Lung microvascular endothelial cell (primary cell): ENCODE measurements at places on chromosomes 11 and 22. TPM values are rescaled to one million over a fixed set of nuclear protein-coding genes. Genes with fewer than 3 reads are reported as not detected.

- DNase-seq: no peak
Observed at GRCh38 chr22:35008213-35008612, 57.7 kb upstream of the ISX start.

- no peak for DNase-seq
Observed at GRCh38 chr11:78722786-78723185, 148.1 kb upstream of the NARS2 start.

DNA sequence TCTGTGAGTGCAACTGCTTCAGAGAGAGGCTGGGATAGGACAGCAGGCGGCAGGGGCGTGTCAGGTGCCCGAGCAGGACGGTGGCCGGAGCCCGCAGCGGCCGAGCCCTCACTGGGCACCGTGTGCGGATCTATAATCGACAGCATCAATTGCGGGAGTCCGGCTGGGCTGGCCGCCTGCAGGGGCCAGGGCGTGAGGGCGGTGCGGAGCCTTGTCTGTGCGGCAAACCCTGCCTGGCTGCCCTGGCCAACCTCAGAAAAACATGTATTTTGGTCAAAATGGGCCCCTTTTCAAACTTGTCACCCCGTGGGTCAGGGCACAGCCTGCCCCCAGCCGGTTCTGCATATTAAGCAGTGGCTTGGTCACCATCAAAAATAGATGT lies 91.3 kb upstream of the KCNQ1OT1 start:
- DNase-seq: no peak

DNA sequence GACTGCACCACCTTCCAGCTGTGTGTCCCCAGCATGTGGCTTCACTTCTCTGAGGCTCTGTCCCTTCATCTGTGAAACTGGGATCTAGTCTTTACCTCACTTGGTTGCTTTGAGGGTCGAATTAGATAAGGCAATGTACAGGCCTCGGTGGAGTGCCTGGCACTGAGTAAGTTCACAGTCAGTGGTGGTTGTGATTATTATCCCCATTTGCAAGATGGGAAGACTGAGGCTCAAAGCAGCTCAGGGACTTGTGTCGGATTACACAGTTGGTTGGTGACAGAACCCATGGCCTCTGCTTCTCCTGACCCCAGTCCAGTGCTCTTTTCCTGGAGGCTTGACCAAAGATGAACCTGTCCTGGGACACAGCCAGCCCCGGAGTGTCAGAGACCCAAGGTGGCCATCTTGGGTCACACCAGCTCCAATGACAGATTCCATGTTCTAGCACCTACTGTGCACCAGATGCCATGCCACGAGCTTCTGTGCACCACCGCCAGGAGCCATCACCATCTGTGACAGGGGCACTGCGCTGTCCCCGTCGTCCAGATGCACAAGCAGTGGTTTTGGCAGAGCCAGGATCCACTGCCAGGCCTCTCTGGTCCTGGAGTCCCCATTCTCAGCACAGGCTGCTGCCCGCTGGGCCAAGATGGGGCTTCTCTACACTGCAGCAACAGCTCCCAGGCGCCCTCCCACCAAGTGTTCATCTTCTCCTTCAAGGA lies 60.5 kb downstream of the IGLL1 start:
- no peak for DNase-seq

The C11orf91 gene
- total RNA-seq: under 0.01 TPM in 1 of 2 replicates, not detected in the other

The TYR gene
- total RNA-seq: not detected in 2 replicates

The DDI1 gene
- not detected in 2 replicates for total RNA-seq

The CKAP5 gene
- 40.8 and 42.5 TPM in 2 replicates for total RNA-seq
